Esophagus squamous epithelium (tissue), 5 donors: ENCODE measurements at places on chromosomes 4 and X.

- DNase-seq: no peak
These were observed 47.3 kb upstream of the SCML1 start for GRCh38 chrX:17689971-17690409.

GRCh38 chr4:119099227-119099810 lies 36.3 kb upstream of the MYOZ2 start:
- no peak for DNase-seq

DNA sequence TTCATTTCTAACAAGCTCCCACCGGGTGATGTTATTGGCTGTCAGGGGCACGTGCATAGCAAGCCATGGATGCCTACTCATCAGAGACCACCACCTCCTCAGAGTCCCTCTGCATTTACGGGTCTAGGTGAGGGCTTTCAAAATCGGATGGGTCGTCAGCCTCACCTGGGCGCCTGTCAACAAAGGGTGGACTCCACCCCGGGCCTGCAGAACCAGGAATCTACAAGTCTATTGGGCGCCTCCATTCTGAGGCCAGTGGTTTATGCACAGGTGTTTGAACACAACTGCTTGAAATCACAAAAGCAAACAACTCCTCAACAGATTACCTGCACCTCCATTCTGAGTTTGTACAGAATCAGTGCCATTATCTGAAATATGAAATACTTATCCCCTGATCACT lies 318.9 kb downstream of the PTTG2 start:
- DNase-seq: no peak

GRCh38 chrX:71085900-71086299 lies 9.8 kb upstream of the FOXO4 start:
- no peak for DNase-seq

GRCh38 chrX:16558489-16558888 lies 91.5 kb upstream of the S100G start:
- no peak for DNase-seq

GRCh38 chr4:38581426-38582106 lies 82.4 kb upstream of the KLF3 start:
- DNase-seq: no peak

- no peak for DNase-seq
These were observed 98.0 kb upstream of the MAP9 start for GRCh38 chr4:155474758-155475157.

DNA sequence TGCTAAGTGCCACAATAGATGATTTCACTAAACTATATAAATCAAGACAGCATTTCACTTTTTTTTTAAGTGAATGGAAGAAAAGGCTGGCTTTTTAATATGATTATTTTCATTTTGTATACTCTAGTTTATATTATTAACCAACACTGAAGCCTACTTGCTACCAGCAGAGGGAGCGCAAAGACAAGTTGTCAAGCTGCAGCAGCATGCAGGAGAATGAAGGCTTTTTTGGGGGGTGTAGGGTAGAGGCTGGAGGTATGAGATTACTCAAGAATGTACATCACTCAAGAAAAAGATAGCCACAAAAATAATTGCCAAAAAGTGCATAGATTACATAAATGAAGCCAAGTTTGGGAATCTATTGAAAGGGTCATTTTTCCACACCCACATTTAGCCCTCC lies 519.5 kb downstream of the FGF13 start:
- DNase-seq: no peak

GRCh38 chr4:114378305-114378903 lies 220.2 kb upstream of the UGT8 start:
- no peak for DNase-seq

DNA sequence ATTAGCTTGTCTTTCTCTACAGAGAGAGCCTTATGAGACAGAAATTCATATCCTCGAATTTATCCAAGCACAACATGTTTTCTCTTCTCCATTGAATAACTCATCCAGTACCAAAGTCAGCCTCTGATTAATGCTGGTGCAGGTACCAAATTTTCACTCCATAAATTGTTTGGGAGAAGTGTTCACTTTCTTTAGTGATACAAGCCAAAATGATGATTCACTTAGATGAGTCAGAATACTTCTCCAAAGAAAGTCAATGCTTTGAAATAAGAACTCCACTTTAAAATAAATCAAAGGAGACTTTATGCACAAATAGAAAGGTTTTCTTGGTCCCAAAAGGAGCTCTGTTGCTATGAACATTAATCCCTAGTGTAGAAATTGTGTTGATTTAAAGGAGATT lies 60.2 kb downstream of the MAOB start:
- no peak for DNase-seq

GRCh38 chrX:38108364-38108763 lies 102.0 kb downstream of the SYTL5 start:
- DNase-seq: no peak

DNA sequence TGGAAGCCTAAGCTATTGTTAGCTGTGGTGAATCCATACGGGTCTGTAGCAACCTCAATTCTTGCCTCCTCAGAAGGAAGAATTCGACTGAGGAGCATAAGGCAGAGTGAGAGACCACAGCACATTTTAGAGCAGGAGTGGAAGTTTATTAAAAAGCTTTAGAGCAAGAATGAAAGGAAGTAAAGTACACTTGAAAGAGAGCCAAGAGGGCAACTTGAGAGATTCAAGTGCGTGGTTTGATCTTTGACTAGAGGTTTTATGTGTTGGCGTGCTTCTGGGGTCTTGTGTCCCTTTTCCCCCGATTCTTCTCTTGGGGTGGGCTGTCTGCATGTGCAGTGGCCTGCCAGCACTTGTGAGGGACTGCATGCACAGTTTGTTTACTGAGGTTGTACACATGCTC lies 880.6 kb upstream of the INTU start:
- DNase-seq: no peak

DNA sequence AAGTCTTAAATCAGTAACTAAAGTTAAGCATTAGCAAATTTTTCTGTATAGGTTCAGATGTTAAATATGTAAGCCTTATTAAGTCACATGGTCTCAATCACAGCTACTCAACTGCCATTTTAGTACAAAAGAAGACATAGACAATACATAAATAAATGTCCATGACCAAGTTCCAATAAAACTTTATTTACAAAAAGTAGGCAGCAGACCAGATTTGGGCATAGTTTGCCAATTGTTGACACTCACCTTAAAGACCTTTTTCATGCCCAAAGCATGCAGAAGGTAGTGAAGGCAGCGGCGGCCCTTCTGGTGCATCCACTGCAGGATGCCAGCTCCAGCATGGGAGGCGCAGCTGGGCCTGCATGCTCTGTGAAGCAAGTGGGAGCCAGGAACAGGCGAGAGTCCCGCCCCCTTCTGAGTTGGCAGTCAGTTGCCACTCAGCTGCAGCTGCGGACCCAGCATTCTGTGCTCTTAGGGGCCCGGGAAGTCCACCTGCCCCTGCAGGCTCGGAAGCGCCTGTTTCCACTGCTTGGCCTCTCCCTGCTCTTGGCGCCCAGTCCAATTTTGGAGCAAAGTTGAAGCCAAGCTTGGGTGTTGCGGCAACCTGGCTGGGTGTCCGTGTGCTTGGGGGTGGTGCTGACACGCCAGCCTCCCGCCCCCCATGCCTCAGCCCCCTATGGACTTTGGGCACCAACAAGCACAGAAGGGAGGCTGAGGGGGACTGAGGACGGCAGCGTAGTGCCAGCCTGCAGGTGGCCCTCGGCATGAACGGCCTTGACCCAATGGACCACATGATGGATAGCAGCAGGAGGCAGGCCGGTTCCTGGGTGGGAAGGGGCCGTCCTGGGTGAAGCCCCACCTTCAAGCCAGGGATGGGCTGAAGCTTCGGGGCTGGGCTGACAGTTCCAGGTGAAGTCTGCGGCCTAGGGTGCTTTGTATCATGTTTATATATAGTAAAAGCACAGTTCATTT lies 42.4 kb upstream of the PABPC4L start:
- no peak for DNase-seq

- DNase-seq: no peak
These were observed 200.8 kb downstream of the CEP135 start for GRCh38 chr4:56149591-56149990.

- DNase-seq: no peak
These were observed 7.1 kb downstream of the CTPS2 start for GRCh38 chrX:16705370-16705769.

DNA sequence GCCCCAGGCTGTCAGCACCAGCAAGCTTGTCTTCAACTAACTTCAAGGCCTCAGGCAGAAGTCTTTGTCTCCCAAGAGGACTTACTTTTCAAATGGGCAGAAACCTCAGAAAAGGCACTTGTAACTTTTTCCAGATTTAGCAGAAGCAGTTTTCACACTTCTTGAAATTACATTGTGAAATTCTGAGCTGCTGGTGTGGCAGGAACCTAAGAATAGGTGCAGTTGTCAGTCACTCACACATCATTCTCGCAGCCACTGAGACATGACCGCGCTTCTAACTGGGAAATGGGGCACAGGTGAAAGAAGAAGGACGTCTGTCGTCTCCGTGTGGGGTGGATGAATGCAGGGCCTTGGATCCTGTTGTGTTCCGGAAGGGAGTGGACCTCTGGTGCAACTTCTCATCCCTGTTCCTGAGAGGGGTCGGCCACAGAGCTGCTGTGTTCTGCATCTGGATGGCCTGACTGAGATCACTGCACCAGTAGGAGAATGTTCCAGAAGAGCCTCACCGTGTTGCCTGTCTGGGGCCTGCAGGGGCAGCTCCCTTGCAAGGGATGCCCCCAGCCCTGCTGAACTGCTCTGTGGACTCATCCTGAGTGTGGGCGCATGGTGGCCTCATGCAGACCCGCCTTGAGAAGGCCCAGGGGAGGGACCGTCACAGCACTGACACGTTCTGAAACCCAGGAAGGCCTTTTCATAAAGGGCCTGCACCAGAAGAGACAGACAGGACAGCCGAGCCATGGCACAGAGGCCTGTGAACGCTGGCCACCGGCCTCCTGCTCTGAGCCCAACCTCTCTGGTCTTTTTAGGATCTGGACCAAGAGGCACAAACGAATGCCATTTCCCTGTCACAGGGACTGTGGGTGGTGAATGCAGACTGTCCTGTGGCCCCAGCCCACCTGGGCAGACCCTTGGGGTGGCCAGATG lies 18.7 kb downstream of the NAT8L start:
- DNase-seq: no peak
